Stimulated activated CD8-positive, alpha-beta memory T cell treated with anti-CD3 and anti-CD28 coated beads, Interleukin-4, amount 100 ng/mL, for 4 hours (primary cell): ENCODE measurements at places on chromosomes 6 and 20.

- no peak for DNase-seq
Measured at GRCh38 chr6:126195625-126196236, 144.2 kb upstream of the CENPW start.

DNA sequence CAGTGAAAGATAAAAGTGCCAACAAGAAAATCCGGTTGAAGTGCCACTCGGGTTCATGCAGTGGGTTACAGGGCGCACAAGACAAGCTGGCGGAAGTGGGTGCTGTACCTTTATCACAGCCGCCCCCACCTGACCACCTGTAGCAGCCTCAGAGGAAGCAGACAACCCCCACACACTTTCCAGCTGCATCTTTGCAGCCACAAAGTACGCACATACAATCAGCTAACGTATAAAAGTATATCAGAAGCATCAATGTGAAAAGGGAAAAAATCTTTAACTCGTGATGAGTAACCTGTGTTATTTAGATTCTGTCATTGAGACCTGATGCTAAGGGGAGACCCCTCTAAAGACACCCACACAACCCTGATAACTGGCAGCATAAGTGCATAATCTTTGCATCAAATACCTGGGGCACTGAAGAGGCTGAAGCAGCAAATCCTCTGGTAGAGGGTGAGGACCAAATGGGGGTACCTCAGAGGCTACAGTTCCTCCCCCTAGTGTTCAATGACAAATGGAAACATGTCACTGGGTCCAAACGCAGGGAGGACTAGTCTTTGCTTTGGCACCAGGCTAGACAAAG lies 22.1 kb downstream of the BACH2 start:
- peak; percentile 73 for DNase-seq

DNA sequence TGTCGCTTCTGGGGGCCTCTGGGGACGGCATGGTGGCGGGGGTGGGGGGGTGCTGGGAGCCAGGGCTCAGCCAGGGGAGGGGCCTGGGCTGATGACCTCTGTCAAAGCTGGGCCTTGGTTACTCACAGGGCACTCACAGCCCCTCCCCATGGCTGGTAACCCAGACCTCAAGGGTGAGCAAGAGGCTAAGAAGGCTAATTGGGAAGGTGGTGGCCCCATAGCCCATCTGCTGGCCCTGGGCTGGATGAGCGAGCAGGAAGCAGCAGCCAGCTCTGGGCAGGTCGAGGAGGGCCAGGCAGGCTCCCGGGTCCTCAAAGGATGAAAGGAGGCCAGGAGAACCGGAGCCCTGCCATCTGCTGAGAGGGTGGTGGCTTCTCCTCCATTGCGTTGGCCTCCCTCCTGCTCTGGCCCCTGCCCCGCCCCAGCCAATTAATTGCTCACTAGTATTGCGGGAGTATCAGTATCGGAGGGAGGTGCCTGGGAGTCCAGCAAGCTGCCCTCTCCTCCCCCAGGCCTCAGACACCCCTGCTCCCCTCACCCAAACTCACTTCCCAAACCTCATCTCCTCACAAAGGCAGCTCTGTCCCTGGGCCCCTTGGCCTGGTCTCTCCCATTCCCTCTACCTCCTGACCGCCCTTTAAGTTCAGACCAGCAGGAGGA lies 1.0 kb upstream of the CDSN start:
- DNase-seq, result no peak

GRCh38 chr6:30657454-30657853 lies 10.5 kb downstream of the C6orf136 start:
- no peak for DNase-seq

DNA sequence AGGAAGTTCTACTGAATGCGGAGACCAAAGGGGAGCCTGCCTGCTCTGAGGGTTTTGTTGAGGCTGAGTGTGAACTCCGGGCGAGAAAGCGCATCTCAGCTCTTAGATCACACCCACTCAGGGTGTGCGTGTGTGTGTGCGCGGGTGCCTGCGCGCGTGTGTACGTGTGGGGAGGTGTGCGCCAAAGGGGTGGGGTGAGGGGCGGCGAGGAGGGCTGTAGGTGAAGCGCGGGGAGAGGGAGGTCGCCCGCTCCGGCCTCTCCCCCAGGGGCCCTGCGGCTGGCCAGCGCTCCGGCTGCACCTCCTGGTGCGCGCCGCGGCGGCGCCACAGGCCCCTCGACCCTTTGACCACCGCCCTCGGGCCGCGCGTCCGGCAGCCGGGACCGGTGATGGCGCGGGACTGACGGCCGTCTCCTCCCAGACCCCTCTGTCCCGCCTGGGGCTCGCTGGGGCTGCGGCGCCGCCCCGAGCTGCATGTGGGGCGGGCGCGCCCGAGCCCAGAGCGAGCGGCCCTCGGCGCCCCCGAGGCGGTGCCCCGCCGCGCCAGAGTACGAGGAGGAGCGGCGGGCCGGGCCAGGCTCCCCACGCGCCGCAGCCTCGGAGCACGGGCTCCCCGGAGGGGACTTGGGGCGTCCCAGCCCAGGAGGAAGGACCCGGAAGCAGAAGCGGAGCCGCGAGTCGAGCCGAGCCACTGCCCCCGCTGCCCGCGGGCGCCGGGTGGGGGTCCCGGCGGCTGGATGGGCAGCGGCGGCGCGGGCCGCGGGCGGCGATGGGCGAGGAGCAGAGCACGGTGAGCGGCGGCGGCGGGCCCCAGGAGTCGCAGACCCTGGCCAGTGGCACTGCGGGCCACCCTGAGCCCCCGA lies at the start of gene RNF217:
Gene RNF217, plus strand, starts transcription at position 661 of the 862 bp plus-strand sequence. Its CDS starts 108 bp downstream, at position 769.
- DNase-seq, result no peak

GRCh38 chr6:11021714-11022113 lies 22.4 kb downstream of the ELOVL2 start:
- no peak for DNase-seq

DNA sequence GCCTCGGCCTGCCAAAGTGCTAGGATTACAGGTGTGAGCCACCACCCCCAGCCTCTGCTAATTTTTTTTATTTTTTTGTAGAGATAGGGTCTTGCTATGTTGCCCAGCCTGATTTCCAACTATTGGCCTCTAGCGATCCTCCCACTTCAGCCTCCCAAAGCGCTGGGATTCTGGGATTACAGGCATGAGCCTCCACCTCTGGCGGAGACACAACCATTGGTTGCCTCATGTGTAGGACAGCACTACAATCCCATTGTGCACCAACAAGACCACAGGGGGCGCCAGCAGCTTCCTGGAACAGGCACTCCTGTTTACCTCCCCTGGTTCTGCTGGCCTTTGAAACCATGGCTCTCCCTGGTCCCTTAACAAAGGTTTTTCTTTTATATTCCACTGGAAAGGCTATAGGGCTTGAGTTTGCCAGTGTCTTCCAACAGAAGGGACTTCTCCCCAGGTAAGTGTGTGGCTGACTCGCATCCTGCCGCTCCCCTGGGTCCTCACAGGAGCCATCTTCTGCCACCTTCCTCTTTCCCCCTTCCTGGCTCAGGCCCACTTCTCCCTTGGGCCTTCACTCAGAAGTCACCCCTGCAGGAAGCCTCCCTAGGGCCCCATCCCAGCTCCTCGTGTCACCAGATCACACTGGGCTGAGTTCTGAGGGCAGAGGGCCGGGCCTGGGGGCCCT lies 39.2 kb upstream of the TLDC2 start:
- DNase-seq, result no peak

DNA sequence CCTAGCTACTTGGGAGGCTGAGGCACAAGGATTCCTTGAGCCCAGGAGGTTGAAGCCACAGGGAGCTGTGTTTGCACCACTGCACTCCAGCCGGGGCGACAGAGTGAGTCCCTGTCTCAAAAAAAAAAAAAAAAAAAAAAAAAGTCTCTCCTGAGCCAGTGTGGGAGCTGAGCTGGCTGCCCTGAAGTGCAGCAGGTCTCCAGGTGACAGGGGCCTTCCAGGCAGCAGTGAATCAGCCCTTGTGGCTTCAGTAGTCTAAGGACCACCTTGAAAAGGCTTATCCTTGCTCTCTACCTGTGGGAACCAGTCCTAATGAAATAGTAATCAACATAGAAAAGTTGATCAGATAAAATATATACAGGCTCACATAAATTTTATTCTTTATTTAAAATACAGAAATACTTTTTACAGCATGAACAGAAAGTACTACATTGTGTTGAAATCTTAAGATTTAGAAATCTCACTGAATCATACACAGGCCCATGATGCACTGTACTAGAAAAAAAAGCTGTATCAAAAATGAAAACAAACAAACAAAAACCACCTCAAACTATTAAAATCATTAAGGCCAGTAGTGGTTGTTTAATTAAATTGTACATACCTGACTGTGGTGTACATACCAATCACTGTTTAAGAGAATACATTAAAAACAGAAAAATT lies 128.9 kb downstream of the SCML4 start:
- DNase-seq, result no peak

GRCh38 chr20:40668449-40669228 lies 20.4 kb downstream of the MAFB start:
- no peak for DNase-seq

DNA sequence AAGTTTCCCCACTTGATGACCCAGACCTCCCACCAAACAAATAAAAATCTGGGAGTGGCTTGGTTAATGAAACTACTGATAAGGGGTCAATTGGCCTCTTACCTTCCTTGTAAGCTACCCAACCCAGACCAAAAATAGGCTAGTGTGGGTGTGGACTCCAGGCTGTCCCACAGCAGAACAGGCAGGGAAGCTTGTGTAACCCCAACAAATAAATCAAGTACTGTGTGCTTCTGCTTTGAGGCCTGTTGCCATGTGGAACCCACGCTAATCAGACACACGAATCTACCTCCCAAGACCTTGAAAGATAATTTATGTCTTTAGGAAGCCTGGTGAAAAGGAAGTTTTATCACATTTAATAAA lies 33.7 kb upstream of the PAQR8 start:
- no peak for DNase-seq

- no peak for DNase-seq
Measured at GRCh38 chr20:2866236-2866635, 7.0 kb upstream of the PTPRA start.

DNA sequence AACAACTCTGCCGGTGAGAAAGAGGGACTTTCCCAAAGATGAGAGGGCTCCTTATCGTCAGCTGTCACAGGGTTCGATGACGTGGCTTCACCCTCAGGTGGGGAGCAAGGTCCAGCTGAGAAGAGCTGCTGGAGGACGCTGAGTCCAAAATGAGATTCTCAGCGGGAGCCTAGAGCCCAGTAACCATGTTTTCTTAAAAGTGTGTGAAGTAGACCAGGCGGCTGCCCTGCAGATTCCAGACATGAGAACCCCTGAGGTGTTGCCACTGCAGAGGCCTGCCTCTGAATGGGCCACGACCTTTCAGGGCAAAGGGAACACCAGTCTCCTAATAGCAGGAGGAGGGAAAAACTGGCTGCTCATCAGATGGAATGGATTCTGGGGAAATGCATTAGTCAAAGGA lies 375.1 kb downstream of the BTBD9 start:
- DNase-seq, result no peak

GRCh38 chr6:157845493-157846259 lies 22.6 kb downstream of the SNX9 start:
- no peak for DNase-seq

DNA sequence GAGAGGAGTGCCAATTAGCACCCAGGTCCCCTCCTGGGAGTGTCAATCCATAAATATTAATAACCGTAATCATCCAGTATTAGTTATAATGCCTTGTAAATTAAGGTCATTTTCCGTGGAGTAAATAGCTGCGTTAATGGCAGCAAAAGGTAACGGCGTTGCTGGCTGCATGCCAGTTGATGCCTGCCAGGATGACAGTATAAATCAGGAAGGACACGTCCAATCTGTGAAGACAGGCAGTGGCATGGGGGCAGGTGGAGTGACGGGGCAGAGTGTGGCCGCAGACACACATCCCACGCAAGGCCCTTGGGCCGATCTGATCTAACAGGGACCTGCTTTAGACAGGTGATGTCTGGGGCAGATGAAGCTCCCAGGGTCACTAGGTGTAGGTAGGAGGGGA lies 49.1 kb downstream of the KCNB1 start:
- no peak for DNase-seq

- DNase-seq, result no peak
Measured at GRCh38 chr6:89134723-89135122, 11.1 kb upstream of the PM20D2 start.

GRCh38 chr20:58073945-58074856 lies 154.3 kb downstream of the ANKRD60 start:
- no peak for DNase-seq

DNA sequence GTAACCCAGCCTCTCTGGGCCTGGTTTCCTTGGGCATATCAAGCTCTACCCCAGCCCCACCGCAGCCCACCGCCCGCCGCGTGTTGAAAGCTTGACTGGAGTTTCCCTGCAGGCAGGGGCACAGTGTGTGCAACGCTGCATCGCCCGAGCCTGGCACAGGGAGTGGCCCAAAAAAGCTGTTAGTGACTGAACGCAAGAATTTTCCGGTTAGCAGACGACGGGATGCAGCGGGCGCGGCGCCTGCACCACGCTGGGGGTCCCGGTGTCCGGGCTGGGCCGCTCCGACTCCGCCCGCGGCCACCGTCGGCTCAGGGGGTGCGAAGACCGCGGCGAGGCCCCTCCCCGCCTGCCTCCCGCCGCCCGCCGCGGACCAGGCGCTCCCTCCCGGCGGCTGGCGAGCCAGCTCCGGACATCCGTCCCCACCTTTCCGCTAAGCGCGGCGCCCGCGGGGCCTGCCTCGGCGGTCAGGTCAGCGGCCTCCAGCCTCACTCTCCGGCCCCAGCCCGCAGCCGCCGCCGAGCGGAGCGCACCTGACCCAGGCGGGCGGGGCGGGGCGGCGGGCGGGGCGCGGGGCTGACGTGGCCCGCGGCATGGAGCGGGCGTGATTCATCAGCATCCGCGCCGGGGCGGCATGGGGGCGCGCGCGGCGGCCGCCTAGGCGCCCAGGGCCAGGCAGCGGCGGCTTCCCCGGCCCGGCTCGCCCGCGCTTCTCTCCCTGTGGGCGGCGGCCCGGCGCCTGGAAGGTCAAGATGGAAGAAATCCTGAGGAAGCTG lies at the start of gene ARFGEF3:
Gene ARFGEF3, plus strand, starts transcription at position 602 of the 773 bp plus-strand sequence. Its CDS starts 148 bp downstream, at position 750.
- DNase-seq, result peak; percentile 8

DNA sequence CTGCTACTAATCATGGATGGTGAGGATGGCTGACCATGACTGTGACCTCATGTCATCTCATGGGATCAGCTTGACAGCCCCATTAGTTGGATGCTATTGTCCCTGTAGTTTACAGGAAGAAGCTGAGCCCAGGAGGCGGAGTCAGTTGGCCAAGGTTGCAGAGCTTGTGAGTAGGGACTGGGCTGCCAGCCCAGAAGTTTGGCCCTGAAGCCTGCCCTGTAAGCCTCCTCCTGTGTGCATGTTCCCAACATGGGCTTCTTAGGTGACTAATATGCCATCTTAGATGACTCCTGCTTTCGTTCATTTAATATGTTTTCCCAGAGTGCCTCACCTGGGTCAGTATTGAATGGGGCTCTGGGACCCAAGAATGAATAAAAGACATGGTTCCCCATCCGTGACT lies 6.9 kb downstream of the EDN3 start:
- no peak for DNase-seq

DNA sequence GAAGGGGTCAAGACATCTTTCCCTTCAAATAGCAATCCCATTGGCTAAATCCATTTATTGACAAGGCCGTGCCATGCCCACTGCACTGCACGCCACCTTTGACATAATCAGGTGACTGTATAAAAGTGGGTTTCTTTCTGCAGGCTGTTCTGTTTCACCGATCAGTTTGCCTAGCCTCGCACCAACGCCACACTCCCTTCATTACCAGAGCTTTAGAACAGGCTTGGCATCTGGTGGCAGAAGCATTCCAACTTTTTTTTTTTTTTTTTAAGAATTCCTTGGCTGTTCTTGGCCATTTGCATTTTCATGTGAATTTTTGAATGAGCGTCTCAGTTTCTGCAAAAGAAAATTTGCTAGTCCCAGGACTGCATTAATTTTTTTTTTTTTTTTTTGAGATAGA lies 78.1 kb downstream of the PPP1R3G start:
- no peak for DNase-seq
